ENCODE measurements at places on chromosomes 12 and 14. TPM values are rescaled to one million over a fixed set of nuclear protein-coding genes. Genes with fewer than 3 reads are reported as not detected.

The MED13L gene
- total RNA-seq, result 135 TPM

The KRT3 gene
- not detected for total RNA-seq

The KLRC2 gene
- total RNA-seq, result 2.0 TPM

The NFYB gene
- total RNA-seq, result 27.5 TPM

The FLVCR2 gene
- 10.1 TPM for total RNA-seq

The SLC16A7 gene
- total RNA-seq, result 29.5 TPM

The CGRRF1 gene
- total RNA-seq, result 27.0 TPM

The NOVA1 gene
- total RNA-seq, result 2.7 TPM

All from hepatocyte (in vitro differentiated cells).